T-cell (primary cell): ENCODE measurements at places on chromosomes 5 and 9.

GRCh38 chr5:149800633-149801032 is 70.5 kb downstream of the PPARGC1B start:
- no peak for DNase-seq

GRCh38 chr5:23411994-23412393 is 95.4 kb upstream of the PRDM9 start:
- no peak for DNase-seq

DNA sequence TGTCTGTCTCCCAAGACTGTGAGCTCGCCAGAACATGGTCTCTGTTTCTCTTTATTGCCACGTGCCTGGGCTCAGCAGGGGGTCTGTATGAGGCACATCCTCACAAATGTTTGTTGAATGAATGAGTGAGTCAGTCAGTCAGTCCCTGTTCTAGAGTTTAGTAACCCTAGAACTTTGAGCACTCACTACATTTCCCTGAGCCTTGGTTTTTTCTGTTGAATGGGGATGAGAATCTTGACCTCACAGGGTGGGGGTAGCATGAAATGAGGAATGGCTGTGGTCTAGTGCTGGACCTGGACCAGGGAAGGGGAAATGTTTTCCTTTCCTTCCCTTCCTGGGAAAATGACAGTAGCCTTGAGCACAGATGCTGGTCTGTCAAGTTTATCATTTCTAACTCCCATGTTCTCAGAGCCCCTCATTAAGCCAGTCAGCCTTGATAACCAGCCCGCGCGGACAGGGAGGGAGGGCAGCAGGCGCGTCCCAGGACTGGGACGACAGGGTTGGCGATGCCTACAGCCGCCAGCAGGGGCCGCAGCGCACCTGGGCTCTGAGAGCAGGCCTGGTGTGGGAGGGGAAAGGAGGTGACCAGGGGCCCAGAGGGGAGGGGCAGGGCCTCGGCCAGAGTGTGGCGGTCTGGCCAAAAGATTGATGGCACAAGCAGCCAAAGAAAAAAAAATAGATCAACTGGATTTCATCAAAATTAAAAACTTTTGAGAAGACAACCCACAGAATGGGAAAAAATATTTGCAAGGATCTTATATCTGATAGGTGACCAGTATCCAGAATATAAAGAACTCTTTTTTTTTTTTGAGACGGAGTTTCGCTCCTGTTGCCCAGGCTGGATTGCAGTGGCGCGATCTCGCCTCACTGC is 24.1 kb upstream of the WNK2 start:
- DNase-seq, result peak; percentile 51

DNA sequence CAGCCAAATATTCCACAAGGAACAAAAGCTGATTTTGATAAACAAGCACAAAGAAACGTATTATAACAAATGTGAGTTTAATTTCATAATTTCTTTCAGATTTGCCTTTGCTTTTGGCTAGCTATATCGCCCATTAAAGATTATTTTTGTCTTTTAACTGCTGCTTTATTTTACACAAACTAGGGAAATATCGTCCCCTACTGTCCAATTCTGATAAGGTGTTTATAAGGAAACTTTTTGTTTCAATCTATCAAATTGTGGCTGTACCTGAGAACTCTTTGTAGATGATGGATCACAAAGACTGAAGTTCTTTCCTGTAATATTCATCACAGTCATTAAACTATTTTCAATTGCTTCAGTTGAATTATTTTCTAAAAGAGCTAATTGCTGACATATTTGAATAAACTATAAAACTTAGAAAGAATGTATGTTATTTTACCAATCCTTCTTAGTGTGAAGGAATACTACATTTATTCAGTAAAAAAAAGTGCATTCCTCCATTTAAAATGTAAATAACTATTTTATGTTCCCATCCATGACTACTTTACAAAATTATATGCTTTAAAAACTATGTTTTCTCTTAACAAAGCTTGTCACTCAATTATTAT is 431.3 kb upstream of the ITGA1 start:
- no peak for DNase-seq

GRCh38 chr5:66324357-66324756 is 180.3 kb downstream of the SREK1 start:
- DNase-seq, result no peak

DNA sequence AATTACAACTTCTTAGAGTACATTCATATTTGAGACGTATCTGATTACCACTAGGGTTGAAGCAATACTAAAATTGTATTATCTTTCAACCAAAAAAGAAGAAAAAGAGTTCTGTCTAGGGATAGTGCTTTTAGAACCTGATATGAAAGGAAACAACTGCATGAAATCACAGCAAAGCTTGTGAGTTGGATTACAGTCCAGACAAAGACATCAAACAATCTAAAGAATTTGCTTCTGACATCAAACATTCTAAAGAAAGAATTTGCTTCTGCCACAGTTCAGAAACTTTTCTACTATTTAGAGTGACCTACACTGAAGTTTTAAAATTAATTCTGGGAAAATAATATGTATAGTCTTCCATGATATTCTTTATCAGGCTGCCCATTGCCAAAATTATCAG is 1141.1 kb upstream of the ACO1 start:
- DNase-seq, result no peak

- DNase-seq, result no peak
These were observed 263.3 kb downstream of the TMEM167A start for GRCh38 chr5:82813861-82814260.
